ENCODE measurements at places on chromosomes 1 and 21.

- no peak for DNase-seq
Observed at GRCh38 chr21:35333831-35334618, 284.9 kb upstream of the RUNX1 start.

GRCh38 chr1:149933208-149933607 lies 3.5 kb downstream of the MTMR11 start:
- DNase-seq: no peak

DNA sequence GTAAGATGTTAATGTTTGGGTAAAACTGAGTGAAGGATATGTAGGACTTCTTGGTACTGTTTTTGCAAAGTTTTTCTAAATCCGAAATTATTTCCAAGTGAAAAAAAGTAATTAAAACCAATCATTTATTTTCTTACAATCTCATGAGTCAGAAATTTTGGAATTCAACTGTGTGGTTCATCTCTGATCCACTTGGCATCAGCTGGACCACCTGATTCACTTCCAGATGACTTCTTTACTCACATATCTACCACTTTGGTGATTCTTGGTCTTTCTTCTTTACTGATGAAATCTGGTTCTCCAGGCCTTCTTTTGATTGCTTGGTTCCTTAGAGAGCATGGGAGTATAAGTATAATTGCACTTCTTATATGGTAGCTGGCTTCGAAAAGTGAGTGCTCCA lies 254.9 kb upstream of the CACYBP start:
- no peak for DNase-seq

- DNase-seq: peak; percentile 63
Observed at GRCh38 chr1:151145304-151146071, 943 bp downstream of the SEMA6C start.

DNA sequence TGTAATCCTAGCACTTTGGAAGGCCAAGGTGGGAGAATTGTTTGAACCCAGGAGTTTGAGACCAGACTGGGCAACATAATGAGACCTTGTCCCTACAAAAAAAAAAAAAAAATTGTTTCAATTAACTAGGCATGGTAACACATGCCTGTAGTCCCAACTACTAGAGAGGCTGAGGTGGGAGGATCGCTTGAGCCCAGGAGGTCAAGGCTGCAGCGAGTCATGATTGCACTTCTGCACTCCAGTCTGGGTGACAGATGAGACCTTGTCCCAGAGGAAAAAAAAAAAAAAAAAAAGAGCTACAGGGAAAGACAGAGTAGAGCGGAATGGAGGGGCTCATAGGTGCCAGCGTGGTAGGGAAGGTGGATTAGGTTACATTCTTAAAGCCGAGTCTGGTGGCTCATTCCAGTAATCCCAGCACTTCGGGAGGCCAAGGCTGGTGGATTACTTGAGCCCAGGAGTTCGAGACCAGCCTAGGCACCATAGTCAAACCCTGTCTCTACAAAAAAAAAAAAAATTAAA lies 21.0 kb upstream of the PADI6 start:
- no peak for DNase-seq

DNA sequence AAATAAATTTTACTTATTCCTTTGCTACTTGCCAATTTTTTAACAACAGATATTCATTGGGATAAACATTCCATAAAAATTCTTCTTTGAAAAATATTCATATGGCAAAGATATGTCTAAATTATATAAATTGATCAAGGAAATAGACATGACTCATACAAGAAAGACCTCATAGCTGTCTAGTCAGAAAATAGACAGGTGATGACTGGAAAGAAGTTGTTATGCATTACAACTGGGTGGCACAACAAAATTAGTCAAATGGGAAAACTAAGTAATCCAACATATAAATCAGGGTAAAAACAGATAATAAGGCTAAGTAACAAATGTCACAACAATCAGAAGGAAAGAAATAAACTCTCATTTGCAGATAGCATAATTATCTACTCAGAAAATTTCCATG lies 92.0 kb downstream of the USH2A start:
- DNase-seq: no peak

GRCh38 chr1:1314237-1314586 lies 5.8 kb downstream of the PUSL1 start:
- no peak for DNase-seq

DNA sequence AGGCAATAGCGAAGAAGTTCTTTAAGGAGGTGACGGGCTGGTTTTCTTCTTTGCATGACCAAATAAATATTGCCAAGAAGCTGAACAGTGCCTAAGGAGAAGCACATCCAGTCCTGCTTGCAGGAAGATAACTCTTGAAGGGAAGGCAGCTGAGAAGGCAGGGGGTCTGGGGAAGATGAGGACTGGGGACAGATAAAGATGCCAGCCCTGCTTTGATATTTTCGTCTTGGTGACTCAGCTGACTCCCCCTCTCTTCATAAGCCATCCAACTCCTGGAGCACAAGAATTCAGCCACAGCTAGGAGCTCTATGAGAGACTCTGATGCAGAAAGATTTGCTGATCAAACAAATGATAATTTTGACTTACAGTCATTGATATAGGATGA lies 3.4 kb downstream of the CFAP45 start:
- no peak for DNase-seq

DNA sequence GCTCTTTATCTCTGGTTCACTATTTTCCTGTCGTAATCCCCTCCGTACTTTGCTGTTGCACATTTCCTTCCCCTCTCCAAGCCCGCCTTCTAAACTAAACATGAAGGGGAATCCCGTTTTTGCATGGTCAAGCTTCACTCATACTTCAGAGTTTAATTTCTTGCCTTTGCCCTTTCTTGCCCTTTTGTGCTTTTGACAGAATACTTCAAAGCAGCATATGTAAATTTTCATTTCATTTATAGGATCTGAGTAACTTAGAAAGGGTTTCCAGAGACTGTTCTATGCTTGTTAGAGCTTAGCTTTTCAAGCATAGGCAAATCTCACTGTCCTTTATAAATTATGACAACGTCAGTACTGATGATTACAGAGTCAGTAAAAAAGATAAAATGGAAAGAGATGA lies 27.7 kb downstream of the SPATA45 start:
- no peak for DNase-seq

GRCh38 chr1:198523182-198523950 lies 17.1 kb downstream of the ATP6V1G3 start:
- DNase-seq: no peak

GRCh38 chr1:151132335-151133017 lies 14.0 kb downstream of the SEMA6C start:
- DNase-seq: no peak

GRCh38 chr1:60033066-60033465 lies 40.5 kb downstream of the C1orf87 start:
- no peak for DNase-seq

GRCh38 chr1:234940841-234941240 lies 187.8 kb downstream of the TOMM20 start:
- DNase-seq: no peak

DNA sequence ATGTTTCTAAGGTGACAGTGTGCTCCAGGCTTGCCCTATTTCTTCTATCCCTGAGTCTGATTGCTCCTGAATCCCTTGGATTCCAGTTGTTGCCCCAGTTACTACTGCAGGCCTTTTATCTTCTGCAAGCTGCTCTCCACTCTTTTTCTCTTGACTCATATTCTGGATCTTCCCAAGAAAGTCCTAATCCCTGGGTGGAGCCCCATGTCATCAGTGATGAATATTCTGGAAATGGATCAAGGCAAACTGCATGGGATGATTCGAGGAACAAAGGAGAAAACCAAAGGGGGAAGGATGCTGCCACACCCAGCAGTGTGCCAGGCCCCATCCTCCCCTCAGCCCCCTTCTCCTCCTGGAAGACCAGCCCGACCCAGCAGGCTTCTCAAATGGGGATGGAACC lies 63.3 kb upstream of the ATP2B4 start:
- no peak for DNase-seq

GRCh38 chr1:32392325-32392724 lies 1.9 kb downstream of the BSDC1 start:
- no peak for DNase-seq

- DNase-seq: no peak
Observed at GRCh38 chr1:16010837-16011236, 6.8 kb downstream of the SRARP start.

DNA sequence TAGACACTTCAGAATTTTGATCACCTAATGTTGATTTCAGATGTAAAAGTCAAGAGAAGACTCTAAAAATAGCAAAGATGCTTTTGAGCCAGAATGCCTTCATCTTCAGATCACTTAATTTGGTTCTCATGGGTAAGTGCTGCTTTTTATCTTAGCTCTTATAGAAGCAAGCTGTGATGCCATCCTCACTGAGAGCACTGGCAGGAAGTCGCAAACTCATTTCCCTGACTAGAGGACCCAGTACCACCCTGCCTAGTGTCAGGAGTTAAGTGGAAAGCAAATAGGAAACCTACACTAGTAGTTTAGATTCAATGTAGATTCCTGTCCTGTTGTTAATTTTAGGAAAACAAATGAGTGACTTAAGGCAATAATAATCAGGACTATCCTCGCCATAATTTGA lies 12.1 kb downstream of the IFNAR2 start:
- DNase-seq: no peak

All from head of caudate nucleus (tissue), 42 donors.